ENCODE measurements at places on chromosomes 11 and 22.

GRCh38 chr11:69637941-69638871 lies 2.8 kb upstream of the CCND1 start:
- peak; percentile 67 for DNase-seq

DNA sequence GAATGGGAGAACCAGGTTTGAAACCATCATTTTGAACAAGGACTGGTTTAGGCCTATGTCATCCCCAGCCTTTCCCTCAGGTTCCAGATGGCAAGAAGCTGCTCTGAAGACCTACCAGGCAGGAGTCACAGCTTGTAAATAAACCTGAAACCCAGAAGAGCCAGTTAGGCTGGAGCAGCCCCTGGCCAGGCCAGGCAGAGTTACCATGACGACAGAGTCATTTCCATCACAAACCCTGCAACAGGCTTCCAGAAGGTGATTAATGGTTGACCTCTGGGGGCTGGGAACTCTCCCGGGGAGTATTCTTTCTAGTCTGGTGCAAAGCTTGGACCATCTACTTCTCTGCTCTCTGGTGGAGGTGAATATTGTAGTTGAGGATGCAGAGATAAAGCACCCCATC lies 164.1 kb upstream of the NCAM1 start:
- DNase-seq = no peak

DNA sequence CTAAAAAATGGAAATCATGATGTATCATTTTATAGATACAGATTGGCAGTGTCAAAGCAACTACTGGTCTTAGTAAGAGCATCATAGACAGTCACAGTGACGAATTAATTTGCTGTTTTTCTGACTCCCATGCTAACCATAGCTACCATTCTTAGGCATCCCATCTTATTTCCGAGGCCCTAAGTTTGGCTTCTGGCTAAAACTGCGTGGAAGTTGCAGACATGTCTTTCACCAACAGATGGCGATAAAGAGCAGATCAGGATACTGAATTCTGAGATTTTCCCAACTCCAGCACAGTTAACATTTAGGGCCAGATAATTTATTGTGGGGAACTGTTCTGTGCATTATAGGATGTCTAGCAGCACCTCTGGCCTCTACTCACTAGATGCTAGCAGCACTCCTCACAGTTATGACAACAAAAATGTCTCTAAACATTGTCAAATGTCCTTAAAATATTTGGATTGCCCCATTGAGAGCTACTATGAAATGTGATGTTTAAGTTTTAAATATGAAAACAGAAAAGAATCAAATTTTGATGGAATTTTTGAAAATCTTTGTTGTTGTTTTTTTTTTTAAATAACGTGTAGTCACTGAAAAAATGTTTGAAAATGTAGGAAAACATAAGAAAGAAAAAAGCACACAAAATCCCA lies 16.3 kb downstream of the OR2AG2 start:
- DNase-seq = no peak

DNA sequence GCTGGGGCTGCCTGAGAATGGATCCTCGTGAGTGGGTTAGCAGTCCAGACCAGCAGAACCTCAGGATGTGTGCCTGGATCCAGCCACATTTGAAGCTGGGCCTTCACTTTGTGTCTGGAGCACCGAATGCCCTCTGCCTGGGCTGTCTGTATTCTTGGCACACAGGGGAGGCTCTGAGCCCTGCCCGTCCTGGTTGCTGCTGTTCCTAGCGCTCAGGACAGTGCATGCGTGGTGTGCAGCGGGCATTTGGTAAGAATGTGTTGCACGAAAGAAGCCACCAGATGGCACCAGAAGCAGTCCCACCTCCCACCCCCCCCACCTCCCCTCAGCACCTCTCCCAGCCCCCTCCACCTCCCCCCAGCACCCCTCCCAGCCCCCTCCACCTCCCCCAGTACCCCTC lies 4.1 kb upstream of the MAPK11 start:
- DNase-seq = no peak

DNA sequence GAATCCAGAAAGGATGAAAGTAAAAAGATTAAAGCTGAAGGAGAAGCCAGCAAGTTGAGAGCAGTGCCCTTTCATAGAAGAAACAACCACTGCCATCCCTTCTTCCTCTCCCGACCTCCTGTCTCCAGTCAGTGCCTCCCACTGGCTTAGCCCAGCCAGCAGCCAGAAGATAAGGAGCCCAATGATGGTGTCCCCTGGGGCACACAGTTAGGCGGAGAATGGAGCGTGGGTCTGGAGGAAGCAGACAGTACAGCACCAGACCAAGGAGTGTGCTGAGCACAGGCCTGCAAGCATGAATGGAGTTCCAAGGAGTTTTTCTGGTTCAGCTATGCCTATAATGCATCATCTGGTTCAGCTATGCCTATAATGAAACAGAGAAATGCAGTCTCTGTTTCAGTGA lies 54.3 kb upstream of the TNRC6B start:
- no peak for DNase-seq

GRCh38 chr22:24216541-24217209 lies 28.2 kb downstream of the GGT5 start:
- DNase-seq = no peak

- DNase-seq = no peak
Measured at GRCh38 chr11:12110714-12111548, 541 bp downstream of the MICAL2 start.

GRCh38 chr11:68064926-68065325 lies 26.1 kb downstream of the TCIRG1 start:
- no peak for DNase-seq

GRCh38 chr11:58592760-58593472 lies 14.1 kb downstream of the ZFP91 start:
- no peak for DNase-seq

GRCh38 chr11:63603180-63603518 lies 11.1 kb downstream of the PLAAT3 start:
- DNase-seq = no peak

DNA sequence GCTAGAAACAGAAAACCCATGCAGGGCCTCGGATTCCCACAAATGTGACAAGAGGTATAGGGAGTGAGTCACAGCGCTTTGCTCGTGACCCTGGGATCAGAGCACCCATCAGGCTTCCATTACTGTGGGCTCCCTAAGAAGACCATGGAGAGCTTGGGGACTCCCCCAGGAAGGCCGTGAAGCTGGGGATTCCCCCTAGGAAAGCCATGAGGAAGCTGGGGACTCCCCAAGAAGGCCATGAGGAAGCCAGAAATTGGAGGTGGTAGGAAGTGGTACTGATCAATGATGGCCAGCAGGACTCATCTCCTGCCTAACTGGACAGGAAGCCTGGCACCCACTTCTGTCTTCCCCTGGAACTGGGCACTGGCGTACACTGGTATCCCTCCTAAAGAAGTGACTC lies 10.1 kb upstream of the DCPS start:
- no peak for DNase-seq

- no peak for DNase-seq
Measured at GRCh38 chr11:107787733-107788132, 70.9 kb downstream of the SLC35F2 start.

- no peak for DNase-seq
Measured at GRCh38 chr11:26949846-26950245, 44.1 kb upstream of the FIBIN start.

GRCh38 chr11:59615120-59615636 lies 396 bp downstream of the OSBP start:
- peak; percentile 78 for DNase-seq

GRCh38 chr22:37547251-37547741 lies 13.0 kb upstream of the CDC42EP1 start:
- DNase-seq = no peak

GRCh38 chr22:27510024-27510423 lies 291.5 kb downstream of the MN1 start:
- DNase-seq = no peak

GRCh38 chr11:64400102-64400501 lies 41.1 kb downstream of the RPS6KA4 start:
- no peak for DNase-seq

GRCh38 chr11:29432719-29433325 lies 584.0 kb downstream of the KCNA4 start:
- DNase-seq = no peak

- no peak for DNase-seq
Measured at GRCh38 chr11:101126551-101127196, 2.9 kb downstream of the PGR start.

GRCh38 chr11:26987272-26987671 lies 6.6 kb upstream of the FIBIN start:
- DNase-seq = no peak

DNA sequence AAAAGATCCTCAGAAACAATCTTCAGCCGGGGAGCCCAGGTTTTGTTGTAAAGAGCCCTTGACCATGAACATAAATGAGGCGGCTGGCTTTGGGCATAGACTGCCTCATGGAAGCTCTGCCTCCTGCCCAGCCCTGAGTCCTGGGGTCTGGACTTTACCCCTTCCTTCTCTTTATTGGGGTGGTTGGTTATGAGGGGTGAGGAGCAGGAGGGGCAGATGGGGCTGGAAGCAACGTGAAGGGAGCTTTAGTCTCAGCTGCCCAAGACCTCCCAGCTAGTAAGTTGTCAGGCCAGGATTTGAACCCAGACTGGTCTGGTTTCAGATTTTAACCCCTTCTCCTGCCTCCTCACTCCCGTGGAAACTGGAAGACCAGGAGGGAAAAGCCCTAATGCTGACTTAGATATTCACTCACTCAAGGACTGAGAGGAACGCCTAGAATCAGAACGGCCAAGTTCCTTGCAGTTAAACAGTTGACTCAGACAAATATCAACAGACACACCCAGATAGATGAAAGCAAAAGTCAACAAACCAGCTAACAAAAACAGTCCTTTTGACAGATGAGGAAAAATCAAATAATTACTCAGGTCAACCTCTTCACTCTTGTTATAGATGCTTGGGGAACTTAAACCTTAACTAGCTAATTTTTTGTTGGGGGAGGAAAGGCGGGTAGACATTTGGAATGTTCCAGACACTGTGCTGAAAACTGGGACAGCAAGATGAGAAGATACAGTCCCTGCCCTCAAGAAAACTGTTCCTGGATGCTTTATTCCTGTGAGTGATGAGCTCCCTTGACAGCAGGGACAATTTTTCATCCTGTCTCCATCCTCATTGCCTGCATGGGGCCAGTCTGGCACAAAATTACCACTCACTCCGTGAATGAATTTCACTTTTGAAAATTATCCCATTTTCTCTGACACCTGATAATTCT lies 20.8 kb upstream of the ARRB1 start:
- no peak for DNase-seq

DNA sequence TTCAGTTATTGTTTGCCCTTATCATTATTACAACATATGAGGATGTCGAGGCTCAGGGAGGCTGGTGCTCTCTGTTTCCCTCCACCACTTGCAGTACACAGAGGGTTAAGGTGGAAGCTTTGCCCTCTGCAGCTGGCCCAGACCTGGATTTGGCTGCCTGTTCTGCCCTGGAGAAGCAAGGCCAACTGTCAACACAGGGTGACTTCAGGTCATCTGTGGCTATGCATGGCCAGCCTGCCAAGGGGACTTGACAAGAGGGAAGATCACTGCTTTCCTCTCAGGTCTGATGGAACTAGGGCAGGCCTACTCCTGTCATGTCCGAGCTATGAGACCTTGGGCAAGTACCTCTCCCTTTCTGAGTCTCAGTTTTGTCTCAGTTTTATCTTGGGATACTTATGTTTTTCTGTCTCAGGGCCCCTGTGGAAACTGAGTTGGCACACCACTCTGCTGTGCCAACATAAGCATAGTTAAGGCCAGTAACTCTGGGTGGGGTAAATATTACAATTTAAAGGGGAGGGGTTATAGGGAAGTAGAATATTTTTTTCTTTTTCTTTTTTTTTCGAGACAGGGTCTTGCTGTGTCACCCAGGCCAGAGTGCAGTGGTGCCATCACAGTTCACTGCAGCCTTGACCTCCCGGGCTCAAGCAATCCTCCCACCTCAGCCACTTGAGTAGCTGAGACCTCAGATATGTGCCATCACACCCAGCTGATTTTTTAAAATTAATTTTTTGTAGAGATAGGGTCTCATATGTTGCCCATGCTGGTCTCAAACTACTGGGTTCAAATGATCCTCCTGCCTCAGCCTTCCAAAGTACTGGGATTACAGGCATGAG lies 2.4 kb upstream of the THRSP start:
- DNase-seq = no peak

DNA sequence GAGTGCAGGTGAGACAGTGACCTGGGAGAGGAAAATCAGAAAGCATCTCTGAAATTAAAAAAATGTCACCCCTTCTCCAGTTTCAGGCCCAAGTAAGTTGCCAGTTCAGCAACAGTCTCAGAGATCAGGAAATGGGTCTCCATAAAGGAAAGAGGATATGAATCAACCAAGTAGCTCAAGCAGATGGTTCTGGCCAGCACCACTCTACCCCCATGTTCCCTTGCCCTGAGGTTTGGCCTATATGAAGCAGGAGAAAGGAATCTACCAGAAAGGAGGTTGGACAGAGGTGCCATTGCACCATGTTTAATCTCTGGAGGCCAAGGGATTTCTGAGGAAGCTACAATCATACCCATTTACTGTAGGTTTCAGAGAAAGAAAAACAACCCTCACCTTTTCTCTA lies 7.7 kb downstream of the FZD4 start:
- no peak for DNase-seq

All from RWPE2 (cell line).